ENCODE measurements at places on chromosomes 5 and 9.

DNA sequence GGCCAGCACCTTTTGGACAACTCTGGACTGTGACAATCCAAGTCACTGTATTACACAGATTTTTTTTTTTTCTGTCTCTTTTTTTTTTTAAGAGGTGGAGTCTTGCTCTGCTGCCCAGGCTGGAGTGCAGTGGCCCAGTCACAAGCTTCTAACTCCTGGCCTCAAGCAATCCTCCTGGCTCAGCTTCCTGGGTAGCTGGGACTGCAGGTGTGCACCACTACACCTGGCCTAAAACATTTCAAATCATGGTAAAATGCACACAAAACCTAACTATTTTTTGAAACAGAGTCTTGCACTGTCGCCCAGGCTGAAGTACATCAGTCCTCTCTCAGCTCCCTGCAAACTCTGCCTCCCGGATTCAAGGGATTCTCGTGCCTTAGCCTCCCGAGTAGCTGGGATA lies 7.2 kb upstream of the N4BP3 start:
- no peak for DNase-seq

DNA sequence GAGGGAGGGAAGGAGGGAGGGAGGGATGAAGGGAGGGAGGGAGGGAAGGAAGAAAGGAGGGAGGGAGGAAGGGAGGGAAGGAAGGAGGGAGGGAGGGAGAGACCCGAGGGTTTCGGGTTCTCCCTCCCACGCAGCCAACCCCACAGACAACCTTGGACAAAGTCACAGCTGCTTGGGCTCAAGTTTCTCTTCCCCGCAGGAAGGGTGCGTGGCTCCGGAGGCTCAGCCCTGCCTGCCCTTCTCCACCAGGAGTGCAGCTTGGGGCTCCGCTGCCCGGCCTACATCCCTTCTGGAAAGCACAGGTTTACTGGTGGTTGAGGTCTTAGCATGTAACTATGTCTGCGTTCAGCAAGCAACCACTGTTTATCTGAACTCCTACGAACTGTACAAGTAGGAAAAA lies 15.0 kb downstream of the SLC12A7 start:
- no peak for DNase-seq

DNA sequence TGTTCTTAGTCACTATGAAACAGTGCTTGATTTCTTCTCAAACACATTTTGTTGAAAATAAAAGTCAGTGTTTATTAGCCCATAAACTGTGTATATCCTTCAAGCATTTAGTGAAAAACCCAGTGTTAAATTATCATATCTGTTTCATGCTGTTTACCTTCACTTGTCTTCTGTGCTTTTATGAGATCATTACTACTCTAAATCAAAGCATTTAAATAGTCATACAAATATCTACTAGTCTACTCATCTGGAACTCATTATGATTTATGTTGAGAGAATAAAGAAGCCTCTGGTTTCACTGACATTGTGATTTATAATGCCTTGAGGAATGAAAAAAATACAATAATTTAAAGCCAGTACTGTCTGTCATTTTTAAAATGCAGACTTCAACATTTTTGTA lies 366.5 kb downstream of the SLCO4C1 start:
- no peak for DNase-seq

GRCh38 chr9:98217255-98217654 lies 24.8 kb upstream of the CORO2A start:
- no peak for DNase-seq

DNA sequence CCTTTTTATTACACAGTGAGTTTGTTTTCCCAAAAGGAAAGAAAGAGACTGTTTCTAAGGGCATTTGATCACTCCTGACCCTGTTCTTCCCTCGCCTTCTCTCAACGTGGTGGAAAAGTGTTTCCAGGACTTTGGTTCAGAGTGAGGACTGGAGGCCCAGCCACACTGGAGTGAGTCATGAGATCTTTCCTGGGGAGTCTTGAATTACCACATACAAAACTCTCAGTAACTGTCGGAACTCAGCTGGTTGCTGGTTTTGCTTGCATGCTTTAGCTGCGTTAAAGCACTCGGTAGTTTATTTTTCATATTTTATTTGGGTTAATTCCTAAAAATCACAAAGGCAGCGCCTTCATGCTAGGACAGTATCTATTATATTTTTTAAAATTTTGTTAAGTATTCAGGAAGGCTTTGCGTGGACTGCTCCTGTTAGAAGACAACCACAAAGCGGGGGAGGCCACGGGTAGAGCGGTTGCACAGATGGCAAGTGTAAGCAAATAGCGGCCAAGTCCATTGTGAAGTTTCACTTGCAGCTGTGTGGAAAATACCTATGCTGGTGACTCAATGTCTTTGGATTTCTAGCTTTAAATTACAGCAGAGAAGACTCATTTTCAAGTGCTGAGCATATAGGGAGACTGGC lies 77.7 kb downstream of the ARSB start:
- DNase-seq, result peak; percentile 31

DNA sequence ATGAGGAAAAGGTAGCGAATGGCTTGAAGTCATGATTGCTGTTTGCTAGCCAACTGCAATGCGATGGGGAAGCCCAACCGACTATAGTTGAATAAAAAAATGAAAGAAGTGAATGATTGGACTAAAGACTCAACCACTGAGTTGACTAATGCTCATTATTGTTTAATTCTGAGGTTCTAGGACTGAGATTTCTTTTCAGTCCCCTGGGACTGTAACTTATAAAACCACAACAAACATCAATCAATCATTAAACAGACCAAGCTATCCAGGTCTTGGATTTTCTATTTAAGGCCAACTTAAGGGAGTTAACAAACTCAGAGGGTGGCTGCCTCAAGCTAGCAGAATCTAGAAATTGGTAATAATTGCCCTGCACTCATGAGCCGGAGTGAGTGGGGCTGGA lies 154.2 kb downstream of the DOCK2 start:
- no peak for DNase-seq

DNA sequence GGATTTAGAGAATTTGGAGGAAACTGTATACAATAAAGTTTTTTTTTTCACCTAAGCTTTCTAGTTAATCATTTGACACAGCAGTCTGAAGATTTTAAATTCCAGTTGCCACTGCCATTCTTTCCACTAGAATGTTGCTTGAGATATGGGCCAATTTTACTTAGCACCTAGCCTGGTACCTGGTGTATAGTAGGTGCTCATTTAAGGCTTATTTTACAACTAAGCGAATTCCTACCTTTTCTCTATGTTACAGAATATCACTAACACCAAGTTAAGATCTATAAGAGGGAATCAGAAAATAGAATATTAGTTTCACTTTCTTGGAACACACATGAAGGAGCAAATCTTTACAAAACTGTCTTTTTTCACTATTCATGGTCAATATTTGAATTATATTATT lies 3.2 kb upstream of the DDX4 start:
- DNase-seq, result no peak

DNA sequence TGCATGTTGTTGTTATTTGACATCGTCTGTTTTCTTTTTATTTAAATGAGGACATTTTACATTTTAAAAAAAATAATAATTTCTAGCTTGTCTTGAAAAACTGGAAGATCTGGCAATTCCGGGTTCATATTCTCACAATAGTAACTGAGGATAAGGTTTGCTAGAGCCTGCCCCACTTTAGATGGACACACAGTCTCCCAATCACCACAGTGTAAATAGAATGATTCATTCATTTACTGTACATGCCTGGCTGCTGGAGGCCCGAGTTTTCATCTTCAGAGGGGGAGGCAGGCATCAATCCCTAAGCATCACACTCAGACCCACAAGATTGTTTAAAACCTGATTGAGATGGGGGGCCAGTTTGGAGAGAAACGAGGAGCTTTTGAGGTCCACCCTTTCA lies 2039.7 kb upstream of the WWC1 start:
- DNase-seq, result no peak

- no peak for DNase-seq
These were observed 55.6 kb downstream of the PTPDC1 start for GRCh38 chr9:94139672-94140417.

DNA sequence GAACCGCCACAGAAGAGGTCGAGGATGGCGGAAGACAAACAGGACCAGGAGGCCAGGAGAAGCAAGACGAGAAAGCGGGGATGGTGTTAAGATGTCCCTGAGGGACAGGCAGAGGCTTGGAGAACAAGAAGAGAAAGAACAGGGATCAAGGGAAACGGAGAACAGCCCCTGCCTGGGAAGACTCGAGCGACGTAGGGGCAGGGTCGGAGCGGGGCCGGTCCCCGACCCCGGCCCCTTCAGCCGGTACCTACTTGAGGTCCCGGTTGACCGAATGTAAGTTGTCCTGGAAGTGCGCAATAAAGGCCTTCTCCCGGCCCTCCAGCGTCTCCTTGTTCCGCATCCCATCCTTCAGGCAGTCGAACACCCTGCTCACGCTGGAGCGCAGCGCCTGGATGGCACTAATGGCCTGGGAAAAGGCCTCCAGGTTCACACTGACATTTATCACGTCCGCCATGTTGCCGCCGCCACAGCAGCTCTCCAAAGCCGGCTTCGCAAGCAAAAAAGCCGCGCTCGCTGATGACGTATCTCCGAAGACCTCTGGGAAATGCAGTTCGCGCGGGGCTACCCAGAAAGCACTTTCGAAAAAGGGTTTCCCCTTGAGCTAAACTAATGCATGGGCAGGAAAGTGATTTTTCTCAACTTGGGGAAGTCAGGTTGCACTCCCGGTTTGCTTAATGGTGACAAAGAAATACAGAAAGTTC lies at the start of gene MED27:
Gene MED27, minus strand, starts transcription at position 477 of the 701 bp plus-strand sequence. Its CDS starts 23 bp downstream, at position 454.
- DNase-seq, result peak; percentile 95

DNA sequence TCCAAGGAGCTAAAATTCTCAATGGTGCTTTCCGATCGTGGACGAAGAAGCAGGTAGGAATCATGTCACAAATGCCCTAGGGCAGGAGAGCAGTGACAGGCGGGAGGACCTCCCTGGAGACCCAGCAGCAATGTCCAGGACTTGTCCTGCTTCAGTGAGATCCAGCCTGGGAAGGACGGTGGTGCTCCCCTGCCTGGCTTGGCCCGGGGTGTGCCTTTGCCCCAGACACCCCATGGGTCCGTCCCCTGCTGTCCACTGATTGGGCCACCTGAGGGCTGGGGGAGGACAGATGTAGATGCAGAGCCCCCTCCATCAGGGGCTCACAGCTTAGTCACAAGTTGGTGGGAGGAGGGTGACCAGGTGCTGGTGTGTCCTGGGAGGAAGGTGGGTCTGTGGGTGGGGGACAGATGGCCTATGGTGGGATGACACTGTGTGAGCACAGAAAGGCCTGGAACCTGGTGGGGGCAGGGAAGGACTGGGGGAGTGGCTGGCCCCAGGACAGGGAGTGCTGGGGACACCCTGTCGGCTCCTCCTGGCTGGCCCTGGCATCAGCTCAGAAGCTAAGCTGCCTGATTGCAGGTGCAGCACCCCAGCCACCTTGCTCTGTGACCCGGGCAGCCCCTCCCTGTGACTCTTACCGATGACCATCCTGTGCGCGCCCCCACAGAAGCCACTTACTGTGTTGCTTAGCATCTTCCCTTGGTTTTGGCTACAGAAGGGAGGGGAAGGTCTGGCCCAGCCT lies 82.0 kb downstream of the PHF2 start:
- DNase-seq, result no peak

GRCh38 chr9:124762633-124763032 lies 8.5 kb downstream of the NR6A1 start:
- DNase-seq, result no peak

GRCh38 chr5:171633776-171634470 lies 151.7 kb upstream of the SMIM23 start:
- peak; percentile 46 for DNase-seq

DNA sequence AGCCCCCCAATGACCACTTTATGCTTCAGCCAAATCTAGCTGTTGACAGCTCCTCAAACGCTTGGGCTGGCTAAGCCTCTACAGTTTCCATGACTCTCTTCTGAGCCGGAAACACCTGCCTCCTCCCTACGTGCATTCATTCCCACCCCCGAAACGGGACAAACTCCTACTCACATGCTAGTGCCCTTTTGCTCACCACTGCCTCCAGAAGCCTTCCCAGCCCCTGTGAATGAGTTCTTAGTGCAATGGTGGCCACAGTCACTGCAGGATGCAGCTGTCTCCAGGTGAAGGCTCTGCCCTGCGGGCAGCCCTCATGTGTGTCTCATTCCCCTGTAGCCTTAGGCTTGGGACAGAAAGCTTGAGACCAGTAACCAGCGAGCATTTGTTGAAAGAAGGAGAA lies 68.8 kb upstream of the DAB2IP start:
- DNase-seq, result no peak

DNA sequence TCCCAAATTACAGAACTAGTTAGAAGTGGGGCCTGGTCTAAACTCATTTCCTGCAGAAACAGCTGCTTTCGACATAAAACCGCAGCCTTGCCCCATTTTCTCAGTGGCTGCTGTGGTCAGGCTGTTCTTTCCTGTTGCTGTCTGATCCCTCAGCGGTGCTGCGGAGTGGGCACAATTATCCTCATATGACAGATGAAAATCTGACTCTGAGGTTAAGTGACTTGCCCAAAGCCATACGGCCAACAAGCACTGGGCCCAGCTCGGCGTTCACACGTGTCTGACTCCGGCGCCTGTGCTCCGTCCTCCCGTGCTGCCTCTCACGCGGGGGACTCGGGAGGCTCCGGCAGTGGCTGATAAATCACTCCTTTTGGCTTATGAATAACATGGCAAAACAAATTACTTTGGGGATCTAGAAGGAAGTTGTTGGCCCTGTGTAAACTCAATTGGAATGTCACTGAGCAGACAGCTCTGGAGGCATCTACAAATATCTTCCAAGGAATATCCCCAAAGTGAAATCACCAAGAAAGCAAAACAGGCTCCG lies 142.6 kb upstream of the LMX1B start:
- DNase-seq, result peak; percentile 44

GRCh38 chr9:129567842-129568559 lies 52.9 kb downstream of the C9orf50 start:
- no peak for DNase-seq

GRCh38 chr5:170419643-170420042 lies 30.5 kb upstream of the KCNMB1 start:
- no peak for DNase-seq

GRCh38 chr5:51225789-51226742 lies 157.2 kb upstream of the ISL1 start:
- no peak for DNase-seq

DNA sequence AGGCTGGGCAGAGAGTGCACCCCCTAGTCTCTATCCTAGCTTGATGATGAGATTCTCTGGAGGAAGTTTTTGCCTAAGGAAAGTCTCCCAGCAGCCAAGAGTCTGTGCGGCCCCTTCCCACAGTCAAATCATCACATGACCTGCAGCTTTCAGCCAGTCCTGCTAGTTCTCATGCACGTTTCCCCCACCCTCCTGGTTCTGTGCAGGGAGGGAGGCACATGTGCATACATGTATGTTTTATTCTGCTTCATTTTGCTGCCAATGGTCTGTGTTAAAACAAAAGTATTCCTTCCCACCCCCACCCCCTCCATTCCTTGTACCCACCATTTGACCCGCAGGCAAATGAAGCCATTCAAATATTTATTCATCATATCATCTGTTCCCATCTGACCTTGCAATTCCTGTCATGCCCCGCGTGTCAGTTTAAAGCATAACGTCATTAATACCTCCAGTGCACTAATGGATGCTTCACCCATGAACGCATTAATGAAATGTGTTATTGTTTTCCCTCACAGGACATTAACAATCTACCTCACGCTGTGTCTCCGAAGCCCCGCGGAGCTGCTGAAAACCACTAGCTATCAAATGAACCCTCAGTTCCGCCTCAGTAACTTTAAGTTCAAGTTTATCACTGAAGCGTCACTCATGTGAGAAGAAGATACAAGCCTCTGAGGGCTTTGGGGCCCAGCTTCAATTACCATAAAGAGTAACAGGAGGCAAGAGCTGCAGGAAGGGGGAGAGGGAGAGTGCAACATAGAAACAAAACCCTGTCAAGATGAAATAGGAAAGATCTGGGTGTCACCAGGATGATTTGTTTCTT lies 139.6 kb downstream of the RASEF start:
- DNase-seq, result no peak
